Globus pallidus (tissue), 1 donor: ENCODE measurements at places on chromosomes 1 and 21.
A peak's percentile ranks its signal among the peaks of the same experiment; 100 is the strongest.

DNA sequence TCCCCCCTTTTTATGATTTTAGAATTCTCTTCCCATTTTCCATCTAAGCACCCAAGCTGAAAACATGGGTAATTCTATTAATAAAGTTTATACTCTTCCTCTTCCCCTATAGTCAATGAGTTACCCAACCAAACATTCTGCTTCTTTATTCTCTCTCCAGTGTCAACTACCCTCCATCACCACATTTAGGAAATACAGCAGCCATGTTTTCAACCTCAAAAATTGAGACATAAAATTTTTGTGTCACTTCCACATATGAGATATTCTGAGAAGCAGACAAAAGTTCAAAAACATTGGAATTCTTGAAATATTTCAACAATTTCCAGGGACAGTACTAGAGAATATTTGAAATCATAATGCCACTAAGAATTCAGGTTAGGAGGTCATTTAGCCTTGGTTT is 64.8 kb upstream of the ATP1A1 start:
- DNase-seq: no peak

- DNase-seq: no peak
Measured at GRCh38 chr1:172679000-172679772, 20.3 kb downstream of the FASLG start.

- peak; percentile 32 for DNase-seq
Measured at GRCh38 chr1:9128520-9129265, at the start of gene GPR157. Gene GPR157 (minus strand): TSS chr1:9129102. CDS start chr1:9129027, 75 bp downstream.

DNA sequence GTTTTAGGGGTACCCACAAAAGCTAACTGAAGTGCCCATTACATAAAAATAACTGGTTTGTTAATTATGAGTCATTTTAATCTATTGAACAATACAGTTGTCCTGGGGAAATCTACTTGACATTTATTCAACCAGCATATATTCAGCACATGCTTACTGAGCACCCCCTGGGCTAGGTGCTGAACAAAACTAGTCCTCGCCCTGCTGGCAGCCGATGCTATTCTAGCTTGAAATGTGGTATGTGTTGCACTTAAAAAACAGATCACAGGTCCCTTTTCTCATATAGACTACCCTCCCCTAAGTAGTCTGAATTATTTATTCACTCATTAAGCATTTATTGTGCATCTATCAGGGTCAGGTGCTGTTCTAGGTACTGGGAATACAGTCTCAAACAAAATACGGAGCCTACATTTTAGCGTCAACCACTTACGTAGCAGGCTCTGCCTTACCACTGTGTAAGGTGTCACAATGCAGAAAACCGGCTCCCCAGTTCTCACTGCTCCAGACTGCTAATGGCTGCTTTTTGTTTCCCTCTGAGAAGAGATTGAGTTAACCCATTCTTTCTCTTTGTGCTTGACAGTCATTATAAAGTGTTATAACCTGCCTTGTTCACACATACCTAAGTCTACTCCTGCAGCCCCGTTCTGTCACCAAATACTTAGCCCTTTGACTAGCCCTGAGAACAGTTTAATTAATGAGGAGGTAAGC is 57.1 kb downstream of the ADCY10 start:
- no peak for DNase-seq

GRCh38 chr1:237396426-237396825 is 354.4 kb downstream of the RYR2 start:
- no peak for DNase-seq

- DNase-seq: peak; percentile 26
Measured at GRCh38 chr1:174217787-174218574, 58.7 kb downstream of the RABGAP1L start.

- no peak for DNase-seq
Measured at GRCh38 chr1:22753481-22753971, 42.9 kb downstream of the EPHB2 start.

- DNase-seq: peak; percentile 41
Measured at GRCh38 chr1:12593621-12594066, 24.4 kb downstream of the DHRS3 start.

DNA sequence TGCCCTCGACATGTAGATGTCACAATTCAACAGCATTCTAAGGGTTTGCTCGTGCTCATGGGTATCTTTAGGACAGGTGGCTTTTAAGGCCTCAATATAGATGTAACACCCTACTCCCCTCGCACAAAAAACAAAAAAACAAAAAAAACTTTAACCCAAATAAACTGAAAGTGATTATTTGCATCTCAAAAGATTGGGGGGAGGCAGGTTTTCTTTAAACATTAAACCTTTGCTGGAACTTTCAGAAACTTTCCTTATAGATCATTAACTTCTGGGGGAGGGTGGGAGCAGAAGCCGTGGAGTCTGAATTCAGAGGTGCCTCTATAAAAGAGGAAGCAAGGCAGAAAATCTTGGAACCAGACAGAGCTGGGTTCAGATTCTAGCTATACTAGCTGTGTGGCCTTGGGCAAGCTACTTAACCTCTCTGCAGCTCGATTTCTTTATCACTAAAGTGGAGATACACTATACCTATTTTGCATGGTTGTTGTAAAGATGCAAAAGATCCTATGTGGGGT is 3.2 kb upstream of the KIAA1614 start:
- no peak for DNase-seq

DNA sequence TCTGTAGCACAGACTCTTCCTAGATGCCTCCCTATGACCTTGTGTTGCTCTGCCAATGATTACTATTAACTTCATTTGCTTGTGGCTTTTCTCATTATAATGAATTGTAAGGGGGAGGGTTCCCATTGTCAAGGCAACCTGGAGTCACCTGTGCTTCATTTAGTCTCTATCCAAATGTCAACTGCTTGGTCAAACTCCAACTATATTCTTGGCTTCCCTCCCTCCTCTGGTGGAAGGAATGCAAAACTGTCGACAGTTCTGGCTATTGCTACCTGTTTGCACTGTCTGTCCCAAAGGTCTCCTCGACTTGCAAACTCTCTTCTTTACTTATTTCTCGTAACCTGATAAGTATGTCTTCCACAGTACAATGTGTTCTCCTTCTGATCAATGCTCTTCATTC is 100.3 kb downstream of the CACNA1E start:
- no peak for DNase-seq

DNA sequence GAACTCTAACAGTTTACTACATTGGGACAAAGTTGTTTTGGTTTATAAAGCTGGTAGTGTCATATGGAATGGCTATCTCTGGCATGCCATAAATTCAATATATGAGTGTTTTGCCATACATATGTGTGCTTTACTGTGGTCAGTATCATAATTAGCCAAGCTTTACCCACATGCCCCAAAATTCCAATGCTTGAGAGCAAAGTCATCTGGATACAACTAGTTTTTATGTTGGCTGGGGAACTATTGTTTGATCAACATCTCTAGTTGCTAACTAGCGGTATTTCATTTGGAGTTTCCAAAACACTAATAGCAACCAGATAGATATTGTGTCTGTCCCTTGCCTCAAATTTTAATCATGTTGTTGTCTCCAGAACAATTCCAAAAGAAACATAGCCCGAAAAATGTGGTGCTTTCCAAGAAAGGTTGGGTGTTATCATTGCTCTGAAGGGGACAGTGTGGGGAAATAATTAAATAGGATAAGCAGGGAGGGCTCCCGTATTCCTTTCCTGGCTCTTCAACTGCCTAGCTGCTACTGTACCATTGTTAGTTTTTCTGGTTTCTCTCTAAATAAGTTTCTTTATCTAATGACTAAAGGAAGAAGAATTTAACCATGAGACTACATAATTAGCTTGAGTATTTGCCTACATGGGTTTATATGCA is 136.1 kb downstream of the TGFB2 start:
- no peak for DNase-seq

- no peak for DNase-seq
Measured at GRCh38 chr1:64669098-64669675, 75.7 kb upstream of the RAVER2 start.

DNA sequence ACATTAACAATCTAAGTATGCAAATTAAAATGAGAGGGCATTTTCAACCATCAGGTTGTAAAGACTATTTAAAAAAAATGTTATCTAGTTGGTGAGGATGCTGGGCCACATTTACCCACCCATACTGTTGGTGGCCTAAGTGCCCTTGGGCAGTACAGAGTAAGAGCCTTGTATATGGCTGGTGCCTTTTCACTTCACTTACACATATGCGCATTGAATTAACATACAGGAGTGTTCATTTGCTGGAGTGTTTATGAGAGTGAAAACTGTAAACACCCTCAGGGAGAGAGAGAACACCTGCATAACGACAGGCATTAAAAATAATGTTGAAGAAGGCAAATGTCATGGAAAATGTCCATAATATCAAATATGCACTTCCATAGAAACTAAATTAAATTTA is 427.1 kb downstream of the PCP4 start:
- no peak for DNase-seq

DNA sequence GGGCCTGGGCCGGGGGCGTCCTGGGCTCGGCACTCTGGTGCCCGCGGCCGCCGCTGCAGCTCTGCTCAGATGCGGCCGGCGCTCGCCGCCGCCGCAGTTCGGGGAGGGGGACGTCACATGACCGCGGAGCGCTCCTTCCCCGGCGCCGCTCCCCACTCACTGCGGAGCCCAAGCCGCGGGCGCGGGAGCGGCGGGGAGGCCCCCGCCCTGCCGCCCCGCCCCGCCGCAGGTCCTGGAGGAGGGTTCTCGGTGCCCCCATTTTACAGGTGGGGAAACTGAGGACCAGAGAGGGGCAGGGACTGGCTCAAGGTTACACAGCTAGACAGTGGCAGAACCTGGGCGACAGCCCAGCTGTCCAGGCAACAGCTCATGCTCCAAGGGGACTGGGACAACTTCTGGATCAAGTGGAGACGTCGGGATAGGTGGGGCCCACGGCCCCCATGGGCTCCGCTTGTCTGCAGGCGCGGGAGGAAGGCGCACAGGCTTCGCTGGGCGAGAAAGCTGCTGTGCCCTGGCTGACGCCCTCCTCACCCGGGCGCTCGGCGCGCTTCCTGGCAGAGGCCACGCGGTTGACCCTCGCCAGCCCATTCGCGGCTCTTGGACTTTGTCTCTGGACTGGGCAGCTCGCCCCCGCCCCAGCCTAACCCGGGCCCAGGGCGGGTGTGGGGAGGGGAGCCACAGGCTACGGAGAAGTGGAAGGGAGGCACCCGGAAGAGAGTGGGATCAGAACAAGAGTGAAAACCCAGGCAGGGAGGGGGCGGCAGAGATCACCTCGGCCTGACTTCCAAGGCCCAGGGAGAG is at the start of gene RAP1GAP:
TSS of gene RAP1GAP (minus strand) at position 100 of the 801 bp plus-strand sequence. CDS start 49,325 bp downstream, outside the sequence.
- no peak for DNase-seq

- DNase-seq: peak; percentile 60
Measured at GRCh38 chr1:236129306-236129705, 13.0 kb upstream of the GPR137B start.

- peak; percentile 12 for DNase-seq
Measured at GRCh38 chr21:32834211-32834915, 62.8 kb upstream of the PAXBP1 start.

- no peak for DNase-seq
Measured at GRCh38 chr1:26608895-26609294, 79.3 kb downstream of the RPS6KA1 start.

- no peak for DNase-seq
Measured at GRCh38 chr21:37631319-37632117, 264.9 kb downstream of the DYRK1A start.

GRCh38 chr1:223709598-223709997 is 2.7 kb upstream of the CAPN2 start:
- no peak for DNase-seq

DNA sequence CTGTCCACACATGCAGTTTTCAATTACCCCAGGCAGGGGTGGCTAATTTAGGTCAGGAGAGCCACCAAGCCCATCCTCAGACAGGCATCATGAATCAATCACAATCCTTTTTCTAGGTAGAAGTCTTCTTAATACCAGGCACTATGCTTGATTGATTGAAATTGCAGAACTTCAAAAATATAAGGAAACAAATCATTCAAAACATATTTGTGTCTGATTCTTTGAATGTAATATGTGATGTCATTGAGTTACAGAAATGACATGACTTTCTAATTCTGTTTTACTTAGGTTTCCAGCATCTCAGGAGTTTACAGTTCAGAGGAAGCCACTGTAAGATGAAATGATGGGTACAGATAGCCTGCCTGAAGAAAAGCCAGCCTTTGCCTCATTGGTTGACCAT is 26.7 kb downstream of the RXRG start:
- no peak for DNase-seq

DNA sequence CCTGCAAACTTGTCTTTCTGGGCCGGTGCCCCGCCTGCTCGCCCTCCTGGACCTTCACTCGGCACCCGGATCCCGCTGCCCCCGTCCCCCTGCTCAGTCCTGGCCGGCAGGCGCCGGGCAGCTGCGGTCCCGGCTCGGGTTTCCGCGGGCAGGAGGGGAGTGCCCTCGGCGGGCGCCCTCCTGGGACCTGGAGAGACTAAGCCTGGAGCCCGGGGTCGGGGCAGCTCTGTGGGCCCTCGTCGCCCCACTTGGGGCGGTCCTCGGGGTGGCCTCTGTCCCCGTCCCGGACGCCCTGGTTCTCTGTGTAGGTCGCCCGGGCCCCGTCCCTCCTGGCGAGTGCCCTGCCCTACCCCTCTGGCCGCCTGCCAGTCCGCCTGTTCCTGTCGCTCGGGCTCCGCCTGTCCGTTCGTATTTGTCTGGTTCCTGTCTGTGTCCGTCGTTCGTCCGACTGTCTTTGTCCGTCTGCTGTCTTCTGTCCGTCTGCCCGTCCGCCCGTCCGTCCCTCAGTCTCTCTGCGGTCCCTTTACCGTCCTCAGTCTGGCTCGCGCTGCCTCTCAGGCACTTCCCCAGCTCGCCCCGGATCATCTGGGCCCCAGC is 490 bp downstream of the SERINC2 start:
- no peak for DNase-seq

- DNase-seq: no peak
Measured at GRCh38 chr1:210447456-210448057, 118.9 kb downstream of the HHAT start.

- DNase-seq: no peak
Measured at GRCh38 chr1:44270686-44271628, 57.7 kb downstream of the DMAP1 start.

DNA sequence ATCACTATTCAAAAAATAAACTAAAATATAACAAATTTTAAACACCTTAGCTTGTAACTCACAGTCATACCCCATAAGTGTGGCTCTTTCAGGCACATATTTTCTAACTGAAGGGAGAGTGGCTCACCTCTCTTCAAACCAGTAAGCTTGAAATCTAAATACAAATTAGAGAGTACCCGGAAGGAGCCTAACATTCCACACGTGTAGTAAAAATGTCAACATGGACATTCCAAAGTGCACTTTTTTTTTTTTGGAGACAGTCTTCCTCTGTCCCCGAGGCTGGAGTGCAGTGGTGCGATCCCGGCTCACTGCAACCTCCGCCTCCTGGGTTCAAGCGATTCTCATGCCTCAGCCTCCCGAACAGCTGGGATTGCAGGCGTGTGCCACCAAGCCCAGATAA is 275.6 kb upstream of the ADGRL2 start:
- DNase-seq: no peak

DNA sequence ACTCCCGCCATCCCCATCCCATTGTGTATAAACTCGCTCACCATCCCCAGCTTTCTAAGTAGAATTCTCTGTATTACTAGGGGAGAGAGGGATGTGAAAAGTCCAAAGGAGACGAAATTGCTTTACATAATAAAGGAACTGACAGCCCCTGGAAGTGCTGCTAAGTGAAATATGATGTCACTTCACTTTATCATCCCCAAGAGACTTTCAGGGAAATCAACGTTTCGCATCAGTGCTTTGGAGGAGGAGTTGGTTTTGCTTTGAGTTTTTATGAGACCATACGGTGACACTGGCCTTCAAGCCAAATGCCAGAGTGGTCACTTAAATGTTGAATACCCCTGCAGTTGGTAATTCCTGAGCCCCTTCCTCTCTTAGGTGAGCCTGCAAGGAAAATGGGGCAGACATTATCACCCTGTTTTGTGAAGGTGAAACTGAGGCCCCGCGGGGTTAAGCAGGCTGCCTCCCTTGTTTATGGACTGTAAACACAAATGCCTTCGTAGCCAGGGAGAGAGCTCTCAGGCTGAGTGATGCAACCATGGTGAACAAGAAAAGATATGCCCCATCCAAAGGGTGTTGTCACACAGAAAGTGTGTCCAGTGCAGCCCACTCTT is 58.4 kb upstream of the KAZN start:
- no peak for DNase-seq
